Ecto neural progenitor cell (in vitro differentiated cells): ENCODE measurements at places on chromosomes 2 and 18.

- DNase-seq = no peak
Observed at GRCh38 chr18:63031375-63031774, 288.2 kb downstream of the BCL2 start.

GRCh38 chr2:170217778-170218251 is 39.9 kb downstream of the MYO3B start:
- no peak for DNase-seq

DNA sequence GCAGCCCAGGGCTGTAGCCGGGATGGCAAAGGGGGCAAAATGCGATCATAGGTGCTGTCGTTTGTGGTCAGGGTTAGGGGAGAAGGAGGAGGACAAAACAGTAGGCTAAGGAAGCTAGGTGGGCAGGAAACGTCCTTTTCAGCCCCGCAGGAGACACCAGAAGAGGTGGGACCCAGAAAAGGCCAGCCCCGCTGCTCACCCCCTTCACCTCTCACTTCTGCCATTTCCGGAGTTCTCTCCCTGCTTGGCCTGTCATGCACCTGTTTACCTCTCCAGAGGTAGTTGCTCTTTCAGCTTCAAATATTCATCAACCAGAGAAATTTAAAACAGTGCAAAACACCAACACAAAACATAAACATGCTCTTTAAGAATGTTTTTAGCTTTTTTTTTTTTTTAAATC is 849 bp downstream of the AQP4 start:
- no peak for DNase-seq

DNA sequence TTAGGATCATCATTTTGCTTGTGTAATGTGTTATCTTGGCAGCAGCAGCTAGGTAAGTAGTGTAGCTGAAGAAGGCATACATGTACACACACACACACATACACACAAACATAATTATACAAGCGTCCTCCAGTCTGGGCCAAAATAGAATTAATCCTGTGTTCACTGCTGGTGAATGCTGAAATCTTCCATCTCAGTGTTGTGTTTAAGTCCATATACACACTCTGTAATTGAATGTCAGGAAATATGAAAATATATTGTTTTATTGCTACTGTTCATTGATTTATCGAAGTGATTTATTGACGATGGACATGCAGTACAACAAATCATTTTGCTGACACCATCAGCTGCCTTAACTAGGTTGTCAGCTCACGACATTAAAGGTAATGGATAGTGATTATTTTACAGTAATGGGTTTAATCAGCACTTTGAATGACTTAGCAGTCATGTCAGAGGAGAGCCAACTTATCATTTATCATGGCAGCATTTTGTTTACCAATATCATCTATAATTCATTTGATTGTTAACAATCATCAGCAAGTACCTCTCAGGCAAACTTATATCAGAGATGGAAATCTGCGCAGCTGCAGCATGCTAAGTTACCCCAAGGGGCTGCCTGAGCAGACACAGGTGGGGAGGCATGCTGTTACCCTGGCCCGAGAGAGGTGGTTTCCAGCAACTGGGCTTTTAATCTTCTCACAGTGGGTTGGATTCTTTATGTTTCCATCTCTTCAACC is 83.7 kb upstream of the FSHR start:
- no peak for DNase-seq

- DNase-seq = no peak
Observed at GRCh38 chr18:62324181-62324828, 805 bp upstream of the TNFRSF11A start.

GRCh38 chr2:37417321-37417720 is 72.9 kb downstream of the QPCT start:
- DNase-seq = no peak

GRCh38 chr2:21072477-21073242 is 28.8 kb upstream of the APOB start:
- DNase-seq = no peak

DNA sequence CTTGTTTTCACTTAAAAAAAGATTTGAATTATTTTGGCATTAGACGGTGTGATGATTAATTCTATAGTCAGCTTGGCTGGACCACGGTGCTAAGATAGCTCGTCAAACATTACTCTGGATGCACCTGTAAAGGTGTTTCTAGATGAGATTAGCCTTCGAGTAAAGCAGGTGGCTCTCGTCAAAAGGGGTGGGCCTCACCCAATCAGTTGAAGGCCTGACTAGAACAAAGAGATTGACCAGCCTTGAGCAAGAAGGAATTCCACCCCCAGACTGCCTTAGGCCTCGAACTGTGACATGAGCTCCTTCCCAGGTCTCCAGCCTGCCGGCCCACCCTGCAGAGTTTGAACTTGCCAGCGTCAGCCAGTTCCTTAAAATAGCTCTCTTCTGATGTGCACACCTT is 73.4 kb downstream of the TWIST2 start:
- DNase-seq = no peak

DNA sequence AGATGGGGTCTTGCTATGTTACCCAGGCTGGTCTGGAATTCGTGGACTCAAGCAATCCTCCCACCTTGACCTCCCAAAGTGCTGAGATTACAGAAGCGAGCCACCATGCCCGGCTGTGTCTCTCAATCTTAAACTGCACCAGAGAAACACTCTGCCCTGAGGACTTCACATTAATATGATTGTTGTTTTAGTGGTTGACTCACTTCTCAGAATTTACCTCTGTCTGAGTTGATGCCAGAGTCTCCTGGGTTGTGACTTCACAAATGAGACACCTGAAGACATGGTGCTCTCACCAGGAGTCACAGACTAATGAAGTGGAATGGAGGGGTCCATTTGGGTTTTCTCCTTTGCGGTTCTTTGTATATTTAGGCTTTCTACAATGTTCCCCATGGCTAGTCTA is 61.0 kb upstream of the TGIF1 start:
- DNase-seq = no peak

DNA sequence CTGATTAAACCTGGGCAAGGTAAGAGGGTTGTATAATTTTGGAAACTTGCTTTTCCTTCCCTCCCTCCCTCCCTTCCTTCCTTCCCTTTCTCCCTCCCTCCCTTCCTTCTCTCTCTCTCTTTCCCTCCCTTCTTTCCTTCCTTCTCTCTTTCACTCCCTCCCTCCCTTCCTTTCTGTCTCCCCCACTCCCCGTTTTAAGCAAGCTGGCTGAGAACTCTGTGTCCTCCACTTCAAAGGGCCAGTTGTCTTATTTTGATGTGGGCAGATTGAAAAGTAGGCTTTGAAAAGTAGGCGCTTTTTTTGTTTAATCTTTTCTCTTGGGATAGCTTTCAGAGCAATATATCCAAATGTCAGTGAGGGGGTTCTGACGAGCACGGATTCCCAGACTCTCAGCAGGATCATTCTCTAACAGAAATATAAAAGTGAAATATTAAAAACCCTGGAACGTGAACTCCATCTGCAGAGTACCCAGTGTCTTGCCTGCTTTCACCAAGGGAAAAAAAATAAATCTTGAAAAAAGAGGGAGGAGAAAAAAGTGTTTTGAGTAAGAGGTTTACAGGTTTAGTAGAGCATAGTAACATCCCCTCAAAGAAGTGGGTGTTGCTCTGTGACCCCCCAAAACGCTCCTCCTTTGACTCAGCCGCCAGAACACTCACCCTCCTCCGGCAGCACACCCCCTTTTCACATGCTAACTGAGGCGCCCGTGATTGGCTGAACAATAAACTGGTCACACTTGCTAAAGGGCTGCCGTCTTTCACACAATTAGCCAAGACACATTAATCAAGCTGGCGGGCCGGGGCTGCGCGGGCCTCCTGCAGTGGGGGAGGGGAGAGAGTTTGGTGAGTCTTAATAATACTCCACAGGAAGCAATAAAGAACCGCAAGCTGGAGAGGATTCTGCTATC is 52.2 kb downstream of the CDK15 start:
- peak; percentile 78 for DNase-seq

- DNase-seq = no peak
Observed at GRCh38 chr2:119679526-119679837, 481 bp downstream of the TMEM177 start.

GRCh38 chr18:57856557-57857280 is 53.6 kb upstream of the ATP8B1 start:
- no peak for DNase-seq

GRCh38 chr2:62181843-62182242 is 14.1 kb upstream of the B3GNT2 start:
- no peak for DNase-seq

DNA sequence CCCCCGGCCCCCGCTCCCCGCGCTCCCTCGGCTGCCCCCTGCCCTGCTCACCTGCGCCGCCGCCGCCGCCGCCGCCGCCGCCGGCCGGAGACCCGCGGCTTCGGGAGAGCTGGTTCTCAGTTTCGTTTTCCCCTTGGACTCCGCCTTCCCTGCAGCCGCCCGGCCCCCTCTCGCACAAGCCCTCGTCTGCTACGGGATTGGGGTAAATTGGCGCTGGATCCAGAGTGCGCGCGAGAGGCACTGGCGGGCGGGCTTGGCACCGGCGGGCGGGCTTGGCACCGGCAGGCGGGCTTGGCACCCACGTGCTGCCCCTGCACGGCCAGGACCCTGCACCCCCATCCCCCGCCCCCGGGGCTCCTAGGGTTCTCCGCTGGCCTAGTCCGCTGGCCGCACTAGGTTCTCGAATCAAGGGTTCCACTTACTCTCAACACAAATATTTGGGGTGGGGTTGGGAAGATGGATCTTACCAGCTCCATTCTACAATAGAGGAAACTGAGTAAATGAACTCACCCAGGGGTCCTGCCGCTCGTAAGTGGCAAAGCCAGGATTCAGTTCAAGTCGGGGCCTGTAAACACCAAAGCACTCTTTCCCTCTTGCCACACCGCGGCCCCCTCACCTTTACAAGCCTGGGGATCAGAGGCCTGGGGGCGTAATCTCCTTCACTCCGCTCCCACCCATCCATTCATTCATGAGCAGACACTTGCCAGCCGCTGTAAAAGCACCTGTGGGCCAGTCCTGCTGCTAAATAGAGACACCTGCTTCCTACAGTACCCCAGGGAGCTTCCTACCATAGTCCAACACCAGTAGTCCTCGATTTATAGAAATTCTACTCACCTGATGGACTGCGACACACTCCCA is at the start of gene EIF2AK2:
TSS of gene EIF2AK2 (minus strand) at position 124 of the 858 bp plus-strand sequence. CDS start 9,174 bp downstream, outside the sequence.
- peak; percentile 88 for DNase-seq

DNA sequence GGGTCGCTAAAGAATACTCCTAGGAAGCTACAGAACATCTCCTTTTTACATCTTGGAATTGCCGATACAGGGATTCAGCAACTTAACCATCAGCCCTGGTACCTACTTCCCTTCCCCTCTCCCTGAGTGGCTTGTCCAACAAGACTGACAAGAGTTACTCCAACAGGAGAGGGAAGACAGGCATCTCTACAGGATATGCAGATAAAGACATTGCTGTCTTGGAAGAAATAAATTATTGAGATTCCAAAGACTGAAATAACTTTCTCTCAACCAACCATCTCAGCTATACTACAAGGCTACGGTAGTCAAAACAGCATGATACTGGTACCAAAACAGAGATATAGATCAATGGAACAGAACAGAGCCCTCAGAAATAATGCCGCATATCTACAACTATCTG is 87.2 kb downstream of the TRABD2A start:
- no peak for DNase-seq

DNA sequence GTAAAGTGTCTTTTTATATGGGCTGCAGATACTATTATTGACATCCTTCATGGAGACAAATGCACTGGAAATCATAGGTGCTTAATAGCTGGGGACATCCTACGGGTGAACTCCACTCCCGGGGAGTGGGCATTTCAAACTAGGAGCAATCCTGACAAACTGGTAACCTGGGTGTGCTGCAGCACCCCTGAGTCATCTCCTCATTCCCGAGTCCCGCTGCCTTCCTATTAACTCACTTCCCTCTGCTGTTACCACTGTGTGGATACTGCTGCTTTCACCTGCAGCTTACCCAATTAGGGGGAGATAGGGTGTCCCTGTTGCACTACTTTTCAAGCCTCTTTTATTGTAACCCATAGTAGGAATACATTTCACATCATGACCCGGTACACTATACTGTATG is 134.2 kb downstream of the RAPGEF4 start:
- DNase-seq = no peak

GRCh38 chr18:13336841-13337240 is 118.3 kb downstream of the LDLRAD4 start:
- no peak for DNase-seq

DNA sequence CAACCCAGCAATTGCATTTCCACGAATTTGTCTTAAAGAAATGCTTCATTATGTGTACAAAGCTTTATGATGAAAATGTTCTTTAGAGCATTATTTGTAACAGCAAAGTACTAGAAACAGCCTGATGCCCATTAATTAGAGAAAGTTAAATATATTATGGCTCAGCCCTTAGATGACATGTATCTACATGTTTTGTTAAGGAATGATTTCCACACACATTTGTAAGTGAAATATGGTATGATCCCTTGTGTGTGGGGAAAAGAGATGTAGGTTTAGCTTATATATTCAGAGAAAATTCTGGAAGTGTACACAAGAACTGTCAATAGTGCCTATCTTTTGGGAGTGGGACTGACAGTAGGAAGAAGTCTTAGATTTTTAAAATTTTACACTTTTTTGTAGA is 3.8 kb upstream of the PTPN4 start:
- DNase-seq = no peak

GRCh38 chr2:127429291-127429690 is 11.1 kb downstream of the PROC start:
- no peak for DNase-seq

GRCh38 chr2:8388781-8389180 is 293.1 kb upstream of the ID2 start:
- no peak for DNase-seq

DNA sequence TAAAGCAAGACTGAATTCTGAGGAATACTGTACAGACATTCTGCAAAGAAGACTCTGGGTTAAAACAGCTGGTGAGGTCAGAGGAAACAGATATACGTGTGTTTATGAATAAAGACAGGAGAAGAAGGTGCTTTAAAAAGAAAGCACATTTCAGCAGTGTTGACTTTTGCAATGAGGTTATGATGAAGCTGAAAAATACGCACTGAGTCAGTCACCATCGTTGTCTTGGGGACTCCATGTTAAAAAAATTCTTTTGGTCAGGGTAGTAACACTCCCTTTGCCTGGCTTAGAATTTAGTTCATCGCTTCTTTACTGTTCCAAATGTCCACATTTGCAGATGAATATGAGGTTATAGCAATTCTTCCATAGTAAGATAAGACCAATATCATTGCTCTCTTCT is 1049.0 kb downstream of the TSN start:
- DNase-seq = no peak

- DNase-seq = no peak
Observed at GRCh38 chr2:17199741-17200140, 318.5 kb downstream of the RAD51AP2 start.
